ENCODE measurements at places on chromosomes 2 and 18.

GRCh38 chr18:65091744-65092329, 659.0 kb upstream of the CDH7 start:
- DNase-seq = no peak

DNA sequence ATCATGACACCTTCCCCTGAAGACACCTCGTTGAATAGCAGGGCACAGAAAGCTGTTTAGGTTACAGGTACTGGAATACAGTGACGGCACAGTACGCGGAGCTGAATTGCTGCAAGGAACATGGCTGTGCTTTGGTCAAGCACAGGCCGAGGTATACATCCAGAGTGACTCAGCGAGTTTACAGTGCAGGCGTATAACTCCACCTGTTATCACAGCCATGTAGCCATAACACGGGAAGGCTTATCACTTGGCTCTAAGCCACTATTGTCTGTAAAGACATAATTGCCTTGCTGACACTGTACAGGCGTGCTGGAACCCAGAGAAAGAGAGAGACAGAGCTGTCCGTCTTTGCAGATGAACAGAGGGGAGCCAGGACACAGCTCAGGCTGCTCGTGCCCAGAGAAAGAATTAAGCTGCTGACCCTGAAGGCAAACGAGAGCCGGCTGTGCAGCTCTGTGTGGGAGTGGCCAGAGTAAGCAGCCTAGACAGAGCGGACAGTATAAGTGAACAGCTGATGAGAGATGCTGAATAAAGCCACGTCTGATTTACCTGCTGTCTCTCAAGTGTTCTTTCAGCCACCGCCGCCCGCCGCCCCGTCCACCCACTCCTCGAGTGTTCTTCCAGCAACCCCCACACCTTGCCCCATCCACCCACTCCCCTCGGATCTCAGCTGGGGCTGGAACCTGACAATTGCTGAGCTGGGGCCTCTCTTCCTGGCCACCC, 87.3 kb upstream of the PPP1CB start:
- DNase-seq = no peak

- DNase-seq = no peak
Observed at GRCh38 chr2:177588671-177589070, 196.1 kb downstream of the AGPS start.

GRCh38 chr2:9648821-9649220, 18.0 kb upstream of the YWHAQ start:
- DNase-seq = no peak

DNA sequence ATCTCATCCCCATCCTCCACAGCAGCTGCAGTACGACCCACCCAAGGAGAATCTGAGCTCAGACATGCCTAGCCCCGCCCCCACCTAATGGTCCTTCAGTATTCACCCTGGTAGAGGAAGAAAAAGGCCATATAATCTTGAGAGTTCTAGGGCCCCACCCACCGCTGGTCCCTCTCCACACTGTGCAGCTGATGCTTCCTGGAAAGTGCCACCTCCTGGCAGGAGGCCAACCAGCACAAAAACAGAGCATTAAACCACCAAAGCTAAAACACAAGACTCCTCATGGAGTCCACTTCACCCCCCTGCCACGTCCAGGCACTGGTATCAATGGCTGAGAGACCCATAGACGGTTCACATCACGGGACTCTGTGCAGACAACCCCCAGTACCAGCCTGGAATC, 40.7 kb downstream of the MC4R start:
- no peak for DNase-seq

DNA sequence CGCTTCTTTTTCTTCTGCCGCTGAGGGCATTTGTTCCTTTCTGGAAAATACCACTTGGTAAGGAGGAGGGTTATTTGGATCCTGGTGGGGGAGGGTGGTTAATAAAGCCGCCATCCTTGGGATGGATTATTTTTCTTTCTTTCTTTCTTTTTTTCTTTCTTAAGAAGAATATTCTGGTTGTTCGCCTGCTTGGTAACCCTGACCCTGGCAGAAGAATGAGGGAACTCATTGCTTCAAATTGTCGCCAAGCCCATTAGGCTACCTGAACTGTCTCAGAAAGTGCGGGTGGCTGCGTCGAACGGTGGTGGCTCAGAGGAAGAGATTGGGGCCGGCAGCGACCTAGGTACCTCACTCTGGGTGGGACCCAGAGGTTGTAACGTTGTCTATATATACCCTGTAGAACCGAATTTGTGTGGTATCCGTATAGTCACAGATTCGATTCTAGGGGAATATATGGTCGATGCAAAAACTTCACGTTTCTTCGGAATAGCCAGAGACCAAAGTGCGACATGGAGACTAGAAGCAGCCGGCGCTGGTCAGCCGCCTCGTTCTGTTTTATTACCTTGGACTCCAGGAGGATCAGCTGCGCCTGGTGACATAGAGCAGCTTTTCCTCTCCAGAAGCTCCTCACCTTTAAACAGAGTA, 1.3 kb upstream of the HOXD4 start:
- no peak for DNase-seq
